Mesangial cell (primary cell): ENCODE measurements at places on chromosomes 12 and 14. TPM values are rescaled to one million over a fixed set of nuclear protein-coding genes. Genes with fewer than 3 reads are reported as not detected.

The AICDA gene
- total RNA-seq = 0.13 TPM in 1 of 2 replicates, not detected in the other

The NELL2 gene
- under 0.01 and 0.49 TPM in 2 replicates for total RNA-seq

The ANO2 gene
- 1.8 TPM in 1 of 2 replicates, not detected in the other for total RNA-seq

The LRP1-AS gene
- not detected in 2 replicates for total RNA-seq

The TMPO gene
- 53.0 and 174 TPM in 2 replicates for total RNA-seq

The C12orf54 gene
- not detected in 2 replicates for total RNA-seq

The TAS2R46 gene
- 0.38 TPM in 1 of 2 replicates, not detected in the other for total RNA-seq

The IL31 gene
- total RNA-seq = not detected in 2 replicates

The OR4K15 gene
- not detected in 2 replicates for total RNA-seq

The SRSF5 gene
- total RNA-seq = 60.5 and 84.6 TPM in 2 replicates

The PLCZ1 gene
- not detected in 2 replicates for total RNA-seq

The ABCD2 gene
- under 0.01 and 0.25 TPM in 2 replicates for total RNA-seq

The PYGL gene
- total RNA-seq = 59.1 and 74.3 TPM in 2 replicates

The CCDC198 gene
- 8.6 and 56.2 TPM in 2 replicates for total RNA-seq

The GLRX5 gene
- 39.0 and 42.9 TPM in 2 replicates for total RNA-seq

The RARG gene
- total RNA-seq = 9.8 and 26.1 TPM in 2 replicates

The KRT80 gene
- 14.8 and 16.4 TPM in 2 replicates for total RNA-seq

The KERA gene
- total RNA-seq = not detected in 2 replicates

The NANOG gene
- not detected in 2 replicates for total RNA-seq

The MGST1 gene
- total RNA-seq = 39.4 and 58.0 TPM in 2 replicates

The FAM186B gene
- total RNA-seq = 0.13 TPM in 1 of 2 replicates, not detected in the other

The PLEK2 gene
- 12.2 and 48.1 TPM in 2 replicates for total RNA-seq

The LRTM2 gene
- not detected in 2 replicates for total RNA-seq

The CD4 gene
- 0.33 and 1.3 TPM in 2 replicates for total RNA-seq

The COX8C gene
- not detected in 2 replicates for total RNA-seq

The HELB gene
- total RNA-seq = 0.98 and 2.0 TPM in 2 replicates

The RFLNA gene
- 8.6 and 10.6 TPM in 2 replicates for total RNA-seq

The TAS2R43 gene
- 0.16 TPM in 1 of 2 replicates, not detected in the other for total RNA-seq

The TOMM20L gene
- total RNA-seq = not detected in 2 replicates

The AVPR1A gene
- total RNA-seq = not detected in 2 replicates

The TAS2R31 gene
- 0.33 and 0.51 TPM in 2 replicates for total RNA-seq

The LEMD3 gene
- total RNA-seq = 12.9 and 25.9 TPM in 2 replicates

The LDHB gene
- 615 and 880 TPM in 2 replicates for total RNA-seq

The KRT78 gene
- not detected in 2 replicates for total RNA-seq

The MANSC4 gene
- total RNA-seq = not detected in 2 replicates

The ULK1 gene
- total RNA-seq = 12.7 and 23.7 TPM in 2 replicates

The RACGAP1 gene
- 10.0 and 93.7 TPM in 2 replicates for total RNA-seq

The YBX3 gene
- 157 and 215 TPM in 2 replicates for total RNA-seq

The MGAT2 gene
- total RNA-seq = 36.8 and 54.6 TPM in 2 replicates
